T1000 (cell line): ENCODE measurements at places on chromosomes 12 and 14.

DNA sequence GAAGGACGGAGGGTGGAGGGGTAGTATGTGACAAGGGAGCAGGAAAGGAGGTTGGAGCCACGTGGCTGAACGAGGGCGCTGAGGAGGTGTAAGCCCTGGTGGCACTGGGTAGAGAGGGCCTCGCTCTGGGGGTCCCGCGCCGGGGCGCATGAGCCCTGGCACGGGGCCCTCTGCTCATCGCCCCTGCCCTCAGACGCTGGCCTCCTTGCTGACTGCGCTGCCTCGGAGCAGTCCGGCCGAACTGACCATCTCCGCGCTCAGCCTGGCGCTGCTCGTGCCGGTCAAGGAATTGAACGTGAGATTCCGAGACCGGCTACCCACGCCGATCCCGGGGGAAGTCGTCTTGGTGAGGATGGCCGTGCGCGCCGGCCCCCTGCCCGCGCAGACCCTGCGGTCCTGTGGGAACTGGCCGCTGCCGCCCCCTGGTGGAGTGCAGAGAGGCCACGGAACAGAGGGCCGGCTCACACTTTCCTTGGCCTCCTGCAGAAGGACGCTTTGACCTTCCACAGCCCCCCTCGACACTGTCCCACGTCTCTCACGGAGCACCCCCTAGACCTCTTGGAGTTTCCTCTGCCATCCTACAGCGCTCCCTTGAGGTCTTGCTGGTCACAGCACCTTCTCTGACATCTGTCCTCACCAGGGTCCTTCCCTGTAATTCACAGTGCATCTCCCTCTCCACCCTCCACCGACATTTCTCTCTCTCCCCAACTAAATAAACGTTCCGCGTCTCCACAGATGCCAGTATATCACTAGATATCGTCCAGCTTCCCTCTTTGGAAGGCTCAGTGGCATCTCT, 10.5 kb downstream of the ARHGEF25 start:
- DNase-seq: peak; percentile 100

DNA sequence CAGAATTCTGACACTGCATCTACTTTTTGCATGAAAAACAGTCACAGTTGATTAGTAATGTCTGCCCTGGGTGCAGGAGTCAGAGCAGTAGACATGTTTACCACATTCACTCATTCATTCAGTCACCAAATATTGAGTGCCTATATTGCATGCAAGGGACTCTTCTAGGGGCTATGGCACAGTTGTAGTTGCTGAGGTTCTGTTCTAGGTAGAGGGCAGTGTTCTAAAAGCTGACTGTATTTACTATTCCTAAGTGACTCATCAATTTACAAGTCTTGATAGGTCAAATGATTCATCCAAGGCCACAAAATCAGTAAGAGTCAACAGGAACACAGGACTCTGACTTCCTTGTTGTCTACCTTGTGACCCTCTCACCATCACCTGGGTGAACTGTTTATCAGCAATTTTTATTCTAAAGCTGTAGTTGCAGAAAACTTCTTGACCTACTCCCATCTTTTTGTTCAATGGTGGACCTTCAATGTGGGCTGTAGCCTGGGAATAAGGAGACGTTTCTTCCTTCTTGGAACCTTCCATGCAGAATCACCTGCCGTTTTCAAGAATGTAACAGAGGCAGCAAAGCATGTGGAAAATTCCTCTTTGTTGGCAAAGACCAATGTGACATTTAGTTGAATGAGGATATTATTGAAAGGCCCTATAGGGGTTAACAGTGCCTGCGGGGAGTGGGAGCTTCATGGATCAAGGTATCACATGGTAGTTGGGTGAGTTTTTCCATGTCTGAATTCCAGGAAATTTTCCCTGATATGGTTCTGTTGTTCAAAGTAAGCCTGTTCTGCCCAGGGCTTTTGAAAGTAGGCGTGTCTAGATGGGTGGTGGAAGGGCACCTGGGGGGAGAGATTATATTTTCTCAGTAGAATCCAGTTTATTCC, 223.2 kb downstream of the KTN1 start:
- DNase-seq: no peak

DNA sequence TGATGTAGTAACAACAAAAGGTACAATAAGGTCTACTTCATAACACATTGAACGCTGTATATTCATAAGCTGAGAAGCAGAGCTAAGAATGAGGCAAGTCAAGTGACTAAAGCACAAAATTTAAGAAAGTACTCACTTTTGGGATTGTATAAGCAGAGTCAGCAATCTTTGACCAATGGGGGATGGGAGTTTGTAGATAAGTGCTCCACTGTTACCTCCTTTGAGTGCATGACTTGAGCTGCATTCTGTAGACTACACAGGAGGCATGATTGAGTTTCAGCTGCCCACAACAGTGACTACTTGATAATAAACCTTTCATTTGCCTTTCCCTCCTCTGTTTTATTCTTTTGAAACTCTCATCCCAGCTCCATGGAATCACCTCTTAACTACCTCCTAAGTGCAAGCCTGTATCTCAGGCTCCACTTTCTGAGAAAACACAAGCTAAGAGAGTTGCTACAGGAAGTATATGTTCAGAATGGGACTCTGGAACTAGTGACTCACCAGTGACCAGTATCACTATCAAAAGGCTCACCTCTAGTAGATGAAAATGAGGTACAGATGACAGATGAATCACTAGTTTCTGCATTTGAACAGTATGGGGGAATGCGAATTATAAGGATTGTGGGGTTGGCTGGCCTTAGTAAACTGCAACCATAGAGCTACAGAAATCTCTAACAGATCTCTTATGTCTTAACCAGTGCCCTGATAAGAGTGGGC, 49.2 kb downstream of the SLC35F4 start:
- DNase-seq: no peak

- no peak for DNase-seq
These were observed 143.4 kb downstream of the CHST11 start for GRCh38 chr12:104600036-104600712.

DNA sequence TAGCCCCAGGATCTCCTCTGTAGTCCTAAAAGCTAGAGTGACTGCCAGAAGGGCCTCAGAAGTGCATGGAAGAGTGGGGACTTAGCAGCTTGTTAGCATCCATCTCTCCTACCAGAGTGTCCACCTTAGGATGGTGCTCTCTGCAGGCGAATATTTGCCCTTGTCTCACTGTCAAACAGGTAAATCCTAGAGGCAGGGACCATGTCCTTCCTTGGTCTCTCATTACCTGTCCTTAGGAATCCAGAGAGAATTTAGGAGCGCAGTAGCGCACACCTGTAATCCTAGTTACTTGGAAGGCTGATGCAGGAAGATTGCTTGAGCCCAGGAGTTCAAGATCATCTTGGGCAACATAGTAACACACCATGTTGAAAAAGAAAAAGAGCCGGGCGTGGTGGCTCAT, 21.4 kb downstream of the AGAP2 start:
- DNase-seq: no peak

DNA sequence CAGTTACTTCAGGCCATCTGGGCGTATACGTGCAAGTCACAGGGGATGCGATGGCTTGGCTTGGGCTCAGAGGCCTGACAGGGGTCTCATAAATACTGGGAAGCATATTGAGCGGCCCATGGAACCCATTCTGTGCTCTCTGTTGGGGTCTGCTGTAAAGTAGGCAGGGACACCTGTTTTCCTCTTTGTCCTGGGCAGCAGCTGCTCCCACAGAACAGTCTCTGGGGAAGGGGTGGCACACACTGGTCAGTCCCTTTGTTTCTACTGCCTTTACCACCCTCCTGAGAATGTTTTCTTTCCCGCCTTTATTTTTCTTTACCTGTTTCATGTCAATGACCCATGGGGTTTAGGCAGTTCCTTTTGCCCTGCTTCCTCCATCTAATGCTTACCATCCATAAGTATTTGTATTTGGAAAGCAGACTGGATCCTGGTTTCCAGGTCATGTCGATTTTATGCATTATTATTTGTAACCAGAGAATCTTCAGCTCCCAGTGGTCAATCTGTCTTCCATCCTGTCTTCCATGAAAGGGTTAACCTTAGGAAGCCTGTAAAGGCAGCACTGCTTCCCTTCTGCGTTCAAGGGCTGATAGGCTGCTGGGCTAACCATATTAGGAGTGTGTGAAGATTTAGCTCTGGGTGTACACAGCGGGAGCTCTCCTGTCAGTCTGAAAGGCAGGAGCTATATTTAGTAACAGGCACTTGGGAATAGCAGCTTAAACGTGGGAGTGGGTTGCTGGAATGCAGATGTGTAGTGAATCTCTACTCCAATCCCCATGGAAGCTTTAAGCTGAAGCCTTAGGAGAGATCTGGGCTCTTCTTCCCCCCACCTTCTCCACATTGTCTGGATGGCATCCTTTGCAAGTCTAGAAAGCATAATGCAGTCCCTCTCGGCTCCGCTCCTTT, 124.0 kb downstream of the DYRK2 start:
- no peak for DNase-seq
